ENCODE measurements at places on chromosomes 11 and 22.
A peak's percentile ranks its signal among the peaks of the same experiment; 100 is the strongest.

DNA sequence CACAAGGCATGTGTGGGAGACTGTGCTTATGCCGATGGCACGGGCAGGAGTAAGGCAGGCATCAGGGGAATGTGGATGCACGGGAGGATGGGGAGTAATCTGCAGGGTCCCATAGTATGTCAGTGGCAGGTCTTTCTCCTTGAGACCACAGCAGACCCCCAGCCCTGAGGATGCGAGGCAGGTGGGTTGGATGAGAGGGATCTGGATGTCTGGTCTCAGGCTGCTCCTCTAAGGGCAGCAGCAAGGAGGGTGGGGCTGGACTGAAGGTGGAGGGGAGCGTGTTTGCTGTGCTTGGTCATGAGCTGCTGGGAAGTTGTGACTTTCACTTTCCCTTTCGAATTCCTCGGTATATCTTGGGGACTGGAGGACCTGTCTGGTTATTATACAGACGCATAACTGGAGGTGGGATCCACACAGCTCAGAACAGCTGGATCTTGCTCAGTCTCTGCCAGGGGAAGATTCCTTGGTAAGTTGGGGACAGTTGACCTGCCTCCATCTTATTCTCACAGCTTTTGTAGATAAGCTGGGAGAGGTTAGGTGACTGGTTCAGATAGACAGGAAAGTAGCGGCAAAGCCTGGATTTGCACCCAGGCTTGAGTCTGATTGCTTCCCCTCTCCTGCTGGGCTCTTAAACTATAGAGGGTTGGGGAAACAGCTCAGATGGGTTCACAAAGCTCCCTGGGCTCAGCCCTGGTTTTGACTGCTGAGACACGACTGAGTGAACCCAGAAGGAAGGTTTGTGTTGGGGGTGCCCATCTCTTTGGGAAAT lies at the start of gene APOL1:
TSS of gene APOL1 (plus strand) at position 380 of the 769 bp plus-strand sequence. CDS start 1,823 bp downstream, outside the sequence.
- peak; percentile 22 for DNase-seq

DNA sequence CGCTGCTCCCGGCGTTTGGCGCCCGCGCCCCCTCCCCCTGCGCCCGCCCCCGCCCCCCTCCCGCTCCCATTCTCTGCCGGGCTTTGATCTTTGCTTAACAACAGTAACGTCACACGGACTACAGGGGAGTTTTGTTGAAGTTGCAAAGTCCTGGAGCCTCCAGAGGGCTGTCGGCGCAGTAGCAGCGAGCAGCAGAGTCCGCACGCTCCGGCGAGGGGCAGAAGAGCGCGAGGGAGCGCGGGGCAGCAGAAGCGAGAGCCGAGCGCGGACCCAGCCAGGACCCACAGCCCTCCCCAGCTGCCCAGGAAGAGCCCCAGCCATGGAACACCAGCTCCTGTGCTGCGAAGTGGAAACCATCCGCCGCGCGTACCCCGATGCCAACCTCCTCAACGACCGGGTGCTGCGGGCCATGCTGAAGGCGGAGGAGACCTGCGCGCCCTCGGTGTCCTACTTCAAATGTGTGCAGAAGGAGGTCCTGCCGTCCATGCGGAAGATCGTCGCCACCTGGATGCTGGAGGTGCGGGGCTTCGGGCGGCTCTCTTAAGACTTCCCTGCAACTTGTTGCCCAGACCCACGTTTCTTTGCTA lies at the start of gene CCND1:
TSS of gene CCND1 (plus strand) at position 162 of the 587 bp plus-strand sequence. CDS start at position 320, 158 bp downstream.
- DNase-seq: peak; percentile 61

- DNase-seq: no peak
Observed at GRCh38 chr11:96614846-96615245, 225.0 kb downstream of the JRKL start.

- no peak for DNase-seq
Observed at GRCh38 chr11:17257196-17257595, 19.3 kb upstream of the NUCB2 start.

GRCh38 chr22:37340331-37341262 lies 58.3 kb downstream of the CYTH4 start:
- DNase-seq: no peak

GRCh38 chr11:57732661-57733060 lies 8.6 kb upstream of the SELENOH start:
- no peak for DNase-seq

DNA sequence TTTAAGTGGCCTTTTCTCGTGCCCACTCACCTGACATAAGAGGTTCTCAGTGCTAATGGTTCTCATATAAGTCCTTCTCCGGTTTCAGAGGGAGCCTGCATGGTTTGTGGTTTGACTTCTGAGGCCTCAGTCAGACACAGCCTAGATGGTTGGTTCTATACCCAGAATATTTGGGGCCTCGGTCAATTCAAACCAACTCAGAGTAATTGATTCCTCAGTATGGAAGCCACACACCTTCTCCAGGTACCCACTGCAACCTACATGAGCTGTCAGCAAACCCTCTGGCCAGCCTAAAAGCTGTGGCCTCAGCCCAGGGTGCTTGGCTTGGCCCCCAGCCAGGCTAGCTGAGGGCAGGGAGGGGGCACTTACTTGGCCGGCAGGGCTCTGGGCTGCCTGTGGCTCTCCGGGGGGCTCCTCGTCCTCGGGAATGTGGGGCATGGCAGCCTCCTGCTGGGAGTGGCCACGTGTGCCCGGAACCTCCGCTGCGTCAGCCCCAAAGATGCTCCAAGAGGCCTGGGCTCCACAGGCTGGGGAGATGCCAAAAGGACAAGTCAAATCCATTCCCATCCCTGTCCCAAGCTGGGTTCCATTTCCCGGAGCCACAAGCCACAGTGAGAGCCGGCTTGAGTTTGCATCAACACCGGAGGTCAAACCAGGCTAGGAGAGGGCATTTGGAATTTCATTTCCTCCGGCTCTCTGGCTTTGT lies 41.7 kb downstream of the IRAG1 start:
- no peak for DNase-seq

- DNase-seq: no peak
Observed at GRCh38 chr11:22878039-22878438, 17.8 kb upstream of the CCDC179 start.

- no peak for DNase-seq
Observed at GRCh38 chr11:44726283-44727113, at the start of gene TSPAN18. Gene TSPAN18, plus strand, starts transcription at chr11:44726962. Its CDS starts 179,455 bp downstream, at chr11:44906417.

DNA sequence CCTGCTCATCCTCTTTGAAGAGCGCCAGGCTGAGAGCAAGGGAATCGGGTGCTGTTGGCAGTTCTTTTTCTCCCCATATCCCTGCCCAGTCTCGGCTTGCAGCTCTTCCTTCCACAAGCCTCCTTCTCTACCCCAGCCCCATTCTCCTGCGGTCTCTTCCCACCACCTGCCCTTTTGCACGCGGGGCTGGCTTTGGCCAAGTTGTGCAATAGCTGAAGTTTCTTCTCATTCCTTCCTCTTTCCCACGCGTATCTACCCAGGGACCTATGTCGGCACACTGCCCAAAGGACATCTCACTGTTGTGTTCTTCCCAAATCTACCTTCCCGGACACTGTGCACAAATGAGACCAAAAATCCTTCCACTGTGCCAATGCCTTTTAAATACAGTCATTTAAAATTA lies 22.3 kb upstream of the HTR3A start:
- no peak for DNase-seq

DNA sequence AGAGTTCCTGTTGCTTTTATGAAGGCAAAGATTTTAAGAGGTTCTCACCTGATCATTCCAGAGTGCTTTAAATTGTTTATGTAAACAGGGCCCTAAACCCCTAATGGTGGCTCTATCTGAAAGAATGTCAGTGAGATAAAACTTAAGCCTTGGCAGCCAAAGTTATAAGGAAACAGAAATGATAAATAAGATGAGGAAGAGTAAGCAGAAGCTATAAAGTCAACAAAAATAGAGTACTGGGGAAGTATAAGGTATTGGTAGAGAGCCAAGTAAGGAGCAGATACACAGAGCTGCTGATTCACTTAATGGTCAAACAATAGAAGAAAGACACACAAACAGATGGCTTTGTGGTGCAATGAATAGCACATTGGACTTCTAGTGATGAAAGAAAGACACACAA lies 37.9 kb downstream of the TMPRSS5 start:
- no peak for DNase-seq

DNA sequence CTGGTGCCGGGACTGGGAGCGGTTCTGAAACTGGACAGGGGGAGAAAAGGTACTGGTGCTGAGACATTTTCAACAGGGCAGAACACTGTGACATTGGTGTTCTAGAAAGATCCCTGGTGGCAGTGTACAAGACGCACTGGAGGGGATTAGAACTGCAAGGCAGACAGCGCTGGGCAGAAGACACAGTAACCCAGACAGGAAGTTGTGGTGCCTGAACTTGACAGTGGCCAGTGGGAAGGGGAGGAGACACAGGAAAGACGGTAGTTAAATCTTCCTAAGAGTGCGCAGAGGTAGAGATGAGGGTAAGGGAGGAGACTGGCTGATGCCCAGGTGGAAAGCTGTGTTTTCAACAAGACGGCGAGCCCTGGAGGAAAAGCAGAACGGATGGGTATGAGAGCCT lies 24.5 kb downstream of the FAM227A start:
- no peak for DNase-seq

DNA sequence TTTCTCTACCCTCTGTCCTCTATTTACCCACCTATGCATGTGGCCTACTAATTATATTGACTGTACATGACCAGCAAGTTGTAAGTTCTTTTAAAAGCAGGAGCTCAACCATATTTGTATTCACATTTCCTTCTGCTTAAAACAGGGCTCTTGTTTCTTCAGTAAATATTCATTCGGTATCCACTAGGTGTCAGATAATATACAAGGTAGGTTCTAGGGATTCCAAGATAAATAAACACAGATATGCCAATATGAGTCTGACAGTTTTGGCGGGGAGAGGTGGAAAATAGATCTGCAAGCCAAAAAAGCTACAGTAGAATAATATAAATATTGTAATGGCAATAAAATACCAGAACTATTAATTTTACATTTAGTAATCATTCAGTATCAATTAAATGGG lies 15.3 kb upstream of the RAB30 start:
- DNase-seq: no peak

- no peak for DNase-seq
Observed at GRCh38 chr11:96256215-96257011, 86.6 kb downstream of the MAML2 start.

DNA sequence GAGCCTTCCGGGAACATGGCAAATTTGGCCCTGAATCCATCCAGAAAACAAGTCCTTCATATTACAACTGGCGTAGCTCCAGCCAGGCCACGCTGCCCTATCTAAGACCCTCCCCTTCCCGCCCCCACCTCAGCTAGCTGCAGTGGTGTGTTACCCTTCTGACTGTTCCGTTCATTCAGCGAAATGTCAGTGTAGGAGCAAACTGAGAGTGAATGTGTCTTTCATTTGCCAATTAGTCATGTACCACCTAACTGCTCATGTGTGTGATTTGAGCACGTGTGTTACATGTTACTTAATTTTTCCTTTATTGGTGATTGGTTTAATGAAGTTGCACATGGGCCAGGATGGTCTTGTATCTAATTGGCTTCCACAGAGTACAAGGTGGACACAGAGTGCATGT lies 34.8 kb upstream of the POU2AF1 start:
- DNase-seq: no peak

DNA sequence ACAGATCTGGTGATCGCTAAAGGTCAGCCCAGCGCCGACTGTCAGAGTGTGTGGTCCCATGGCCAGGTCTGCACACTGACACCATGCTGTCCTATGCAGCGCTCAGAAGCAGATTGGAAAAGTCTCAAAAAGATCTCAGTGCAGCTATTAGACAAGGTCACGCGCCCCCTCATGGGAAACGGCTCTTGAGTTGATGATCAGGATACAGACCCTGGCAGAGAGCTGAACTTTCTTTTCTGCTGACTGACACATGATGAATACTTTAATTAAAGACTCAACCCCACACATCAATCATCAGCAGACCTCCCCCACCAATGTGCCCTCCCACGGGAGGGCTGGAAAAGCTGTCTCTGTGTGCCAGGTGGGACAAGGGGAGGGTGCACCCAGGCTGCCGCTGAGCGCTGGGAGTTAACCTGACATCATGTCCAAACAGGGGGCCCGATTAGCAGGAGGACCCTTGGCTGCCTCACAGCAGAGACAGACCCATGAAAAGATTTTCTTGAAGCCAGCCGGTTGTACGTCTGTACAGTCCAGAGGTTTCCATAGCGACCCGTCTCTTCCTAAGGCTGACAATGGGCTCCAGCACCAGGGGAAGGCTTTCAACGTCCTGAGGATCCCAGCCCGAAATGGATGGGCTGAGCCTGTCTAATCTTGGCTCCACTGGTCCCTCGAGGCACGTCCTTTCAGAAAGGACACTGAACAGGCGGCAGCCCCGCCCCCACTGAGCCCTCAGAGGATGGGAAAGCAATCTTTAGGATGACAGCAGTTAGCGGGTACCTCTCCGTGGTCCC lies 26.9 kb downstream of the RASD2 start:
- no peak for DNase-seq

- no peak for DNase-seq
Observed at GRCh38 chr11:19723572-19724342, 11.1 kb downstream of the NAV2 start.

DNA sequence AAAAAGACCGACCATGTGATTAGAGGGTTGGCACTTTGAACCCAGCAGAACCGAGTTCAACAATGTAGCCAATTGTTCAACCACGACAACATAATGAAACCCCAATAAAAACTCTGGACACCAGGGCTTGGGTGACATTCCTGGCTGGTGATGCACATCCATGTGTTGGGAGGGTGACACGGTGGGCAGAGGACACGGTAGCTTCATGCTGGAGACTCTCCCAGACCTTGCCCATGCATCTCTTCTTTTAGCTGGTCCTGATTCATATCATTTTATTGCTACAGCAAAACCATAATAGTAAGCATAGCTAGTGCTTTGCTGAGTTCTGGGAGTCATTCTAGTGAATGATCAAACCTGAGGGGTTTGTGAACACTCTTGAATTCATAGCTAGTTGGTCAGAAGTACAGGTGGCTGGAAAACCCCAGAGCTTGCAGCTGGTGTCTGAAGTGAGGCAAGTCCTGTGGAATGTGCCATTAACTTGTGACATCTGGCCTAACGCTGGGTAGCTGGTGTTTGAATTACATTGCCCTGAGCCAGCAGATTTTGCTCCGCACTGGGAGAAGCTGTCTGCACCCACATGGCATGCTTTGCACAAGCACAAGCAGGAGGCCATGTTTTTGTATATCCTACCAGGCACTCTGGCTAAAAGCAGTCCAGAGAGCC lies 14.0 kb downstream of the RPUSD4 start:
- peak; percentile 5 for DNase-seq

GRCh38 chr11:17739945-17740338 lies 5.4 kb downstream of the KCNC1 start:
- DNase-seq: no peak

DNA sequence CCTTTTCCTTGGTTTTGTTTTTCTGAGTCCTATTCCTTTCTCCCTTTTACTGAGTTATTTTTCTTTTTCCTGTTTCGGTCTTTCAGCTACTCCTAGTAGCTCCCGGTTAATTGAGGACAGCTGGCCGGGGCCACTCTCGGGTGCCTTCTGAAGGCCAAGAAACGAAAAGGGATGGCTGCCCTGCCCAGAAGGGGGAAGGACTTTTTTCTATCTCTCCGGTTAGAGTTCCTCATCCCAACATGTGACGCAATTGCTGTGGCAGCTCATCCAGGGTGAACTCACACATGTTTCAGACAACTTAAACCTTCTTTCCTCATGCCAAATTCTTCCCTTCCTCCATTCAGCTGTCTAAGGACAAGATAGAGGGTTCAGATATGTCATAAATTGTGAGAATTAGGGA lies 83.6 kb downstream of the PIWIL4 start:
- no peak for DNase-seq
